Panc1 (cell line): ENCODE measurements at places on chromosomes 6 and 20.

- no peak for DNase-seq
Observed at GRCh38 chr6:85620308-85620707, 22.4 kb downstream of the SYNCRIP start.

- no peak for DNase-seq
Observed at GRCh38 chr20:14777591-14777990, 440.2 kb upstream of the FLRT3 start.

DNA sequence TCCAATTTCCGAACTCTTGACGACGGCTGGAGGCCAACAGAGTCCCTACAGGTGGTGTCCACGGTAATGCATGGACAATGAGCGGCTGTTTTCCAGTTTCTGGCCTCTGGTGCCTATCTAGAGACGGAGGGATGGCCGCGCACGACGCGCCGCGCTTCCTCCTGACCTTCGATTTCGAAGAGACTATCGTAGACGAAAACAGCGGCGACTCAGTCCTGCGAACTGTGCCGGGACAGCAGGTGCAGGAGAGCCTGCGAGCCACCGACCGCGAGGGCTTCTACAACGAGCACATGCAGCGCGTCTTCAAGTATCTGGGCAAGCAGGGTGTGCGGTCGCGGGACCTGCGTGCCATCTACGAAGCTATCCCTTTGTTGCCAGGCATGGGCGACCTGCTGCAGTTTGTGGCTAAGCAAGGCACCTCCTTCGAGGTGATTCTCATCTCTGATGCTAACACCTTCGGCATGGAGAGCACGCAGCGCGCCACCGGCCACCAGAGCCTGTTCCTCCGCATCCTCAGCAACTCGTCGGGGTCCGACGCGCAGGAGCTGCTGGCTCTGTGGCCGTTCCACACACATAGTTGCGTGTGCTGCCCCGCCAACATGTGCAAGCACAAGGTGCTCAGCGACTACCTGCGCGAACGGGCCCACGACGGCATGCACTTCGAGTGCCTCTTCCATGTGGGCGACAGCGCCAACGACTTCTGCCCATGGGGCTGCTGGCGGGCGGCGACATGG, 169.4 kb downstream of the CDK19 start:
- DNase-seq = no peak

GRCh38 chr20:25052255-25053194, 5.4 kb downstream of the ACSS1 start:
- DNase-seq = no peak

DNA sequence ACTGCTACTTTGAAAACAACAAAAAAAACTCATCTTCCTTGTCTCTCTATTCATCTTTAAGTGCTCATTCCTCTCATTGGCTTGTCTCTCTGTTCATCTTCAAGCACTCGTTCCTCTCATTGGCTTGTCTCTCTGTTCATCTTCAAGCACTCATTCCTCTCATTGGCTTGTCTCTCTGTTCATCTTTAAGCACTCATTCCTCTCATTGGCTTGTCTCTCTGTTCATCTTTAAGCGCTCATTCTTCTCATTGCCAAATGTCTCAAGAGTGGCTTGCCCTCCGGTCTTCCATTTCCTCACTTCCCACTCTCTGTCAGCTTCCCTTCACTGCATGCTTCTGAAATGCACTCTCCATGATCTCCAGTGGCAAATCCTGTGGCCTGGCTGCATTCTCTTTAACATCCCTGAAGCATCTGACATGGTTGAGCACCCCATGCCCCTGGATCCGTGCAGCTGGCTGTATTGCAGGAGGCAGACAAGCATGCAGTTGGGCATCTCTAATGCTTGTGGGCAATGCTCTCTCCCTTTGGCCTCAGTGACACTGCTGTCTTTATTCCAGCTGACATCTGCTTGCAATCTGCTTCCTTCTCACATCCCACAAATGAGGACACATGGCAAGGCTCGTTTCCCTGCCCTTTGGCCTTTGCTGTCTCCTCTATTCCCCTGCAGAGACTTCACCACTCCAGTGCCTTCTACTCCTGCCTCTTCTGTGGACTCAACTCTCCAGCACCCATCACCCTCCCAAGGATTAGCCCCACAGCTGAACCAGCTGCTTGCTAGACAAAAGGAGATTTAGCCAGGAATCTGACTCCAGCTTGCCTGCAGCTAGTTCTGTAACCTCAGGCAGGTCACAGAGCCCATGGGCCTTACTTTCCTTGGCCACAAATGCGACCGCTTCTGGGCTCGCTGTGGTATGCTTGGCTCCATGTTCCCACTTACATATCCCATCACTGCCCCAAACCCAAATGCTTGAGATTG, 143.2 kb upstream of the SNX9 start:
- no peak for DNase-seq

- no peak for DNase-seq
Observed at GRCh38 chr6:135162678-135163439, 18.2 kb upstream of the MYB start.

- DNase-seq = no peak
Observed at GRCh38 chr6:152975204-152975915, 7.5 kb downstream of the FBXO5 start.

DNA sequence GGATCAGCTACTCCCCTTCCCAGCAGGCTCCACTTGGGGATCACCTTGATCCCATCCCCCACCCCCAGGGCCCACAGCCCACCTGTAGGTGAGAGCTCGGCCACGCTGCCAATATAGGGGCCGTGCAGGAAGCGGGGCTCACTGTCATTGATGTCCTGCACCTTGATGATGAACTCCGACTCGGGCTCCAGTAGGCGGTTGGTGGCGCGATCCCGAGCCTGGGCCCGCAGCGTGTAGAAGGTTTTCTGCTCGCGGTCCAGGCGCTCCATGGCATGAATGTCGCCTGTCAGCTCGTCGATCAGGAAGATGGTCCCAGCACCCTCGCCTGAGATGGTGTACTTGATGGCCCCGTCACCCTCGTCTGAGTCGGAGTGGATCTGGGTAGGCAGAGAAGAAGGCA, 67.4 kb downstream of the CDH22 start:
- DNase-seq = no peak

DNA sequence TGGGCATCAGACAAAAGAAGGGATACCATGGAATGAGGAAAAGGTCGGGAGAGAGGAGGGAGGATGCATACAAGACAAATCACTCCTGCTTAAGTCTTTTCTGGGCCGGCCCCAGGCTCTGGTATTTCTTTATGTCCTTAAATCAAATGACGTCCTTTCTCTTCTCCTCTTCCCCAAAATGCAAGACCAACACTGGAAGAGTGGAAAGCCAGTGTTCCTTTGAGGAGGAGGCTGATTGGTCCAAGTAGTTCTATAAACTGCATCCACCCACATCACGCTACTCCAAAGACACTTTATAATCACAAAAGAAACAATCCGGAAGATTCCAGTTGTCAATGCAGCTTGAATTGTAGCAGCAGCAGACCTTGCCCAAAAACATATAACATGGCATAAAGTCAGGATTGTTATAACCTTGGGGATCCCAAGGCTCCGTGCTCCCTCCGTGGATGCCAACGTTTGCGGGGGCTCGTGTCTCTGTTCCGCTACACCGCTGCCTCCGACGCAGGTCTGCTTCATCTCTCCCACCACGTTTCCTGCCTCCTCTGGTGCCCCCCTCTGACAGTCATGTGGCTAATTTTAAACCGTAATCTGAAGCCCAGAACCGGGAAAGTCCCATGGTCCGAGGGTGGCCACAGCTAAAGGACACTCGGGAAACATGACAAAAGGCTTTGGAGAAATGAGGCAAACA, 47.1 kb downstream of the MCUR1 start:
- no peak for DNase-seq

- DNase-seq = no peak
Observed at GRCh38 chr20:36251426-36251825, 15.1 kb downstream of the AAR2 start.

- DNase-seq = no peak
Observed at GRCh38 chr6:93272896-93273295, 146.5 kb downstream of the EPHA7 start.

- DNase-seq = no peak
Observed at GRCh38 chr6:49570474-49571079, 20.1 kb downstream of the C6orf141 start.

- no peak for DNase-seq
Observed at GRCh38 chr20:50724851-50725723, 6.3 kb upstream of the PARD6B start.

GRCh38 chr20:18978311-18978710, 164.7 kb downstream of the SCP2D1 start:
- no peak for DNase-seq

GRCh38 chr6:20217324-20217855, 5.1 kb upstream of the MBOAT1 start:
- no peak for DNase-seq

- no peak for DNase-seq
Observed at GRCh38 chr6:128033156-128033555, 132.3 kb upstream of the THEMIS start.

DNA sequence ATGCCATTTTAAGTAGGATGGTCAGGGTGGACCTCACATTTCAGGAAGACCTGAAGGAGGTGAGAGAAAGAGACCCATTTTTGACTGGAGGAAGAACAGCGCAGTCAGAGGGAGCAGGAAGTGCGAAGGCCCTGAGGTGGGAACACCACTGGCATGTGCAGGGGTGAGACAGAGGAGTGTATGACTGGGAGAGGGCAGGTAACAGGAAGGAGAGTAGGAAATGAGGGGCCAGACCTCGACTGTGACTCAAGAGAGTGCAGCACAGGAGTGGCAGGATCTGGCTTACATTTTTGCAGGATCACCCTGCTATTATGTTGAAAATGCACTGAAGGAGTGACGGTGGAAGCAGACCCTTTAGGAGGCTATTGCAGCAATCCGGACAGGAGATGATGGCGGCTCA, 117.7 kb upstream of the CDYL start:
- no peak for DNase-seq

DNA sequence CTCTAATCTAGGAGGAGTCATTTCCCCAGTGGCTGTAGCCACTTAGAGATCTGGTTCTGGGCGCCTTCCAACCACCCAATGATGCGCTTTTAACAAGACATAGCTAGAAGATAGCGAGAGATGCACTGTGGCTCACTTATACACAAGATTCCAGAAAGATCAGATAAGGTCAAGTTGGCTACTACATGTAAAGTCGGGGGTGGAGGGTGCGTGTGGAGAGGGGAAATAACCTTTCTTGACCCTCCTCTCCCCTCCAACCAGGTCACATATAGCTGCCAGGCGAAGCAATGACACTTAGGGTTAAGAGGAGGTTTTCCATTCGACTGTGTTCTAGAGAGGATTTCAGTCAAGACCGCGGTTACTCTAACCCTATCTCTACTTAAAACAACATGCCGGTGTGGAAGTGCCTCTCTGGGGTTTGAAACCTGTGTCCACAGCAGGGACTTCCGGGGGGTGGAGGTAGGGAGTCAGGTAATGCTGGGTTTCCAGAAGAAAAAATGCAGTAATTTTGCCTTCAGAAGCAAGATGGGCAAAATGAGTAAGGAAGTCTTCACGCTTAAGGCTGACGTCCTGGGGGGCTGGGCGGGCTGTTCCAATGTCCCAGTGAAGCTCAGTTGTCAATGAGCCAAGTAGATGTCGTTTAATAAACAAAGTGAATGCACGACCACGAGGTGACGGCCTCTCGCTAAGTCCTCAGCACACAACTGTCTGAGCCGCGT, 1.8 kb upstream of the SIM1 start:
- DNase-seq = no peak

GRCh38 chr6:32252331-32253009, 28.6 kb upstream of the NOTCH4 start:
- DNase-seq = no peak

DNA sequence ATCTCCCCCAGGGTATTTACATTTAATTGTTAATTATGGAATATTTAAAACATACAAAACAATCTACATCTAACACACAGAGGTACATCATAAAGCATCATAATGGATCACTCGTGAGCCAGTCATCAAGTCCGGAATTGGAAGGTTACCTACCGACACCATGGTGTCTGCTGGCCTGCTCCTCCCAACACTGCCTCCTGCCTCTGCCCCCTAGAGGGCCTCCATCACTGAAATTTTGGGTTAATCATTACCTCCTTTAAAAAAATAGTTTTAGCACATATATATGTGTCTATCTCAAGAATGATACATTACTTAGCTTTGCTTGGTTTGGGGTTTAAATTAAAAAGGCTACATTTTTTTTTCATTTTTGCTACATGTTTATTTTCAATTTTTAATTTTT, 114.6 kb upstream of the PDE10A start:
- no peak for DNase-seq

DNA sequence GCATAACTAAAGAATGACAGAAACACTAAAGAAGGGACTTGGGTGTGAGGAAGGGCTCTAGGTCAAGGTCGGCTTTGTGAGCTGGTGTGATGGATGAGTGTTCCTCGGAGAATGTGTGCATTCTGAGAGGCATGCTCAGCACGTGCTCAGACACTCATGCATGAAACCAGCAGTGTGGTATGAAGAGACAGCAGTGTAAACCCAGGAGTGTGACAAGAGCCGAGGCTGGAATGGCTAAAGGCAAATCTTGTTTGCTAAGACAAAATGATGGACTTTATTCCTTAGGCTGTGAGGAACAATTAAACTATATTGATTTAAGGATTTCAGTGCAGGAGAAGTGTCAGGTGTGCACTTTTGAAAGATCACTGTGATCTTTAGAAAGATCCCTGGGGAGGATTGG, 107.4 kb upstream of the MAP7 start:
- no peak for DNase-seq

- DNase-seq = no peak
Observed at GRCh38 chr6:62298745-62299392, 12.8 kb upstream of the KHDRBS2 start.

- DNase-seq = no peak
Observed at GRCh38 chr6:53244958-53245357, 96.3 kb upstream of the GCM1 start.

- no peak for DNase-seq
Observed at GRCh38 chr6:109284675-109285074, 97.6 kb downstream of the CD164 start.

GRCh38 chr6:11042750-11043377, 1.2 kb downstream of the ELOVL2 start:
- DNase-seq = no peak

DNA sequence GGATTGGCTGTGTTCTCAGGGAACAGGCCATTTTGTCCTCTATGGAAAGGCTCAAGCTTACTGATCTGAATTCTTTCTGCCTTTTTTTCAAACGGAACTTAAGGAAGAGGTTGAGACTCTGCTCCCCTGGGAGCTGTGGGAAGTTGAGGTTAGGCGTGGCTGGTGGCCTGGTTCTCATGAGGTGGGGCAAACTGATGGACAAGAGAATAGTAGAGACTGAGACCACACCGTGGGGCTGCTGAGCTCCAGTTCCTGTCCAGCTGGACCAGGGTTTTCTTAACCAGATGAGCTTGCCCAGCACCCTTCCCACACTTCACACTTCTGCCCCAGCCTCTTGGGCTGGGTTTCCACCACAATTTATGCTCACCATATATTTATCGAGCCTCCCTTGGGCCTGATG, 6.1 kb downstream of the AP5S1 start:
- DNase-seq = no peak

GRCh38 chr6:29745855-29746449, 22.7 kb downstream of the HLA-F start:
- DNase-seq = no peak

GRCh38 chr6:26071135-26071534, 16.1 kb upstream of the HFE start:
- no peak for DNase-seq

DNA sequence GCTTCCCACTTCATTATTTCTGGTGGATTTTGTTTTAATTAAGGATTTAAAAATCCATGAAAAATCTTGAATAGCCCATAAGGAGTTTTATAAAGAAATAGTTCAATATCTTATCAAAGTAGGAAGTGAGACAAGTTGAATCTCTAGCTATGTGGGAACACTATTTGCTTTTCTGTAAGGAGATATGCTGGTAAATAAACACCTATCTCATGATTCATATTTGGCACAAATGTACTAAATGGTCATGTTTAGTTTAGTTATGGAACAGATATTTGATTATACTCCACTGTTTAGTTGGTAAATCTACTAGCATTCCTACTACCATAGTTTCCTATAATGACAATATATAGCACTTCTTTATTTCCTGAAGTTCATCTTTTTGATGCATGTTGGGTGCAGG, 239.9 kb upstream of the CEP162 start:
- no peak for DNase-seq
